Hematopoietic multipotent progenitor cell (in vitro differentiated cells): ENCODE measurements at places on chromosomes 7 and 10.

DNA sequence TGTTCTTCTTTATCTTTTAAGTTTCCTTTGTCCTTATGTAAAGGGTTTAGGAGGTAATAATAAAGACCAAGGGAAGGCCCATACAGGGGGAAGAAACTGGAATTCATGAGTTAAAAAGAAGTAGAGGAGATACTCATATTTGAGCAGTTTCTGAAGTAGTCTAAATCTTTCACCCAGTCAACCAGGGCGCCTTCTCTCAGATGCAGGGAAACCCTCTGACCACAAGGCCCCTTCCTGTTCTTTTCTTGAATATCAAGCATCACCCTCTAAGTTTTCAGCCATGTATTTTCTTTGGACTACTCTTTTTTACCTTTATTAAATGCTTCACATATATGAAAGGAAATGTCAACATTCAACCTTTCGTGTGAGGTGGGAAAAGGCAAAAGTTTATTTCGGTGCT lies 630.8 kb downstream of the SUGCT start:
- DNase-seq: peak; percentile 67

GRCh38 chr7:92834507-92835260 lies 1.7 kb downstream of the CDK6 start:
- DNase-seq: no peak

DNA sequence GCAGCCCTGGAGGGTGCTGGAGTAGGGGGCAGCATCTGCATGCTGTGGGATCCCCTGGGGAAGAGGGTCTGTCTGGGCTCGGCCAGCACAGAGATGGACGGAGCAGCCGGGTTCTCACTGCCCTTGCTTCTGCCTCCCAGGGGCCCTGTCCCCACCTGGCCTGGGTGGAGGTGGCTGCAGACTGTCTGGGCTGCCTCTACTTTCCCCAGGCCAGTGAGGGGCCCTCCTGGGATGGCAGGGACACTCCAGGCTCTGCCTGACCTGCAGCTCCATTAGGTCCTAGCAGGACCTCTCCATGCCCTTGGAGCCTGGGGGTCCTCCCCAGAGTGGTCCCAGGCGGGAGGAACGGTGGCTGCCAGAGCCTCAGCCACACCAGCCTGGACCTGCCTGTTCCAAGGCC lies 63.7 kb downstream of the PWWP2B start:
- no peak for DNase-seq

- no peak for DNase-seq
Measured at GRCh38 chr10:8052956-8053445, 1.5 kb upstream of the GATA3 start.

DNA sequence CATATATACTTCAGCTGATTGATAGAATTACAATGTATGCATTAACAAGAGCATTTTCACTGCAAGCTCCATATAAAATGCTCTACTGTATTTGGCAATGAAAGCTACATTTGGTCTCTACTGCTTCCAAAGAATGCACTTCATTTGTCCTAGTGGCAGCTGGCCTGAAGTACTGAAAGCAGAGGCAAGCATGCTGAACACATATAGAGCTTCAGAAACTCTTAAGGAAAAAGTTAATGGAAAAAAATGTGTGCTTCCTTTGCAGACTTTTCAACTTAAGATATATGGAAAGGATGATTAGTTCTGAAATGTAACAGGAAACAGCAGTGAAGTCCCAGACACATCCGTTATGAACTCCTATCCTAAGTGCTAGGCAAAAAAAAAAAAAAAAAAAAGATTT lies 537.1 kb upstream of the POM121L12 start:
- DNase-seq: peak; percentile 48

DNA sequence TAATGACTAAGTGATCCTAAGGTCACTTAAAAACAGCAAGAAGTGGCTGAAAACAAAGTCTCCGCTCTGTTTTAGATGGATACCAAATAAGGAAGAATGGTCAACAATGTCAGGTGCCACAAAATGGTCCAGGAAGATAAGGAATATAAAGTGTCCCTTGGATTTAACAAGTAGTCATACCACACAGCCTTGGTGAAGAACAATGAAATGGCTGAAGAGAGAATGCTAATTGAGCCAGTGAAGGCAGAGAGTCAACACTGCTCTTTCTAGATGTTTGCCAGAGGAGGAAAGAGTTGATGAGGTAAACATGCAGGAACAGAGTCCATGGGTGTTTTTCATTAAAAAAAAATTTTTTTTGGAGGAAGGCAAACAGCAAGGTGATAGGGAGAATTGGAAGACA lies 2.1 kb upstream of the CASD1 start:
- DNase-seq: no peak

DNA sequence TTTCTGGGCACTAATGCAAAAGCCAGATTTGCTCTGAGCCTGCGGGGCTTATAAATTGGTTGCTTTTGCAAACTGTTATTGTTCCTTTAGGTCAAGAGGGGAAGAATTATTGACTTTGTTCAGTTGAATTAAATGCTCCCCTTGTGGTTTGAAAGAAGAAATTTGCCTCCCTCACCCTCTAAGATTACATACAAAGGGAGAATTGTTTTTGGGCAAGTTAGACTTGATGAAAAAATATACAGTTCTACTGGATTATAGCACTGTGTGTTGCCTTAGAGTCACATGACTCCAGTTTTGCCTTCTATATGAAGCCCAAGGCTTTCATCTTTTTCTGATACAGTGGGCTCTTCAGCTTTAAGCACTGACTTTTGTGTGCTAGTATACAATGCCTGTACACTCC lies 1265.8 kb upstream of the LRRTM3 start:
- no peak for DNase-seq

- no peak for DNase-seq
Measured at GRCh38 chr10:114034923-114035645, 8.6 kb upstream of the ADRB1 start.

DNA sequence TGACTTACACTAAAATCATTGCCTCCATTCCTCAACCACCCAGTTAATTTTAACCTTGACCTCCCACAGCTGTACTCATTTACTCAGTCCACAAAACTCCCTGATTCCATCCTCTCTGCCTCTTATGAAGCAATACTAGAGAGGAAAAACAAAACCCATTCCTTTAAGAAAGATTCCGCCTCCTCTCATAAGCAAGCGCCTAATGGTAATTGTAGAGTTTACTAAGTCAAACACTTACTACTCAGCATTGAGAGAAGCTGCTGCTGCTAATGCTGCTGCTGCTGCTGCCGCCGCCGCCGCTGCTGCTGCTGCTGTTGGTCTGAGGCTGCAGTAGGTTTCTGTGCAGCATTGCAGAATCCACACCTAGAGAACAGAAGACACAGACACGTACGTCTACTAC lies 2.1 kb upstream of the ADD3 start:
- no peak for DNase-seq

DNA sequence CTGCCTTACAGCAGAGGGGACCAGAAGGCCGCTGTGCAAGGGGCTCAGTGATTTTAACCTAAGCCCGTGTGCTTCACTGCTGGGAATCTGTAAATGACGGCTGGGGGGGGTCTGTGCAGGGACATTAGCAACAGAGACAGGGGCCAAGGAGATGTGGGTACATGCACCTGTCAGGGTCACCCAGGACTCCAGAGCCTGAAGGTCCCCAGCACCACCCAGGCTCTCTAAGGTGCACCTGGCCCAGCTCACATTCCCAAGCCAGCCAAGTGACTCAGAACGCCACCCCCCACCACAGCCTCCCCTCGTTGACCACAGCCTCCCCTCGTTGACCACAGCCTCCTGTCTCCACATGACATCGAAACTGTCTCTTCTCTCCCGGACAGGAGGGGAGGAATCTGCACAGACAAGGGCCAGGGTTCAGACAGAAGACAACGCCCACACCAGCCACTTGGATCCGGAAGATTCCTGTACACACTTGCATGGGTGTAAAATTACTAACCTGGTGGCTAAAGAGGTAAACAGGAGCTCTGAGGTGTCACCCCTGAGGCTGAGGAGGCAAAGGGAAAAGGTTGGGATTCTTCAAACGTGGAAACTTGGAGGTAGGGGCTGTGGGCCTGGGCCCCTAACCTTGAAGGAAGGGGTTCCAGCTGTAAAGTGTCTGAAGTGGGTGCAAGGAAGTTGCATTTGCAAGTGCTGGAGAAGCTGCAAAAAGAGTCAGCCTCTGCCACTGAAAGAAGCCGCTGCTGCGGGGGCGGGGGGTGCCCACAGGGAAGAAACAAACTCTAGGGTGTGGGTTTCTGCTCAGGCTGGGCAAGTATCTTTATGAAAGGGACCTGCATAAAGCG lies 27.0 kb downstream of the CALML3 start:
- no peak for DNase-seq

DNA sequence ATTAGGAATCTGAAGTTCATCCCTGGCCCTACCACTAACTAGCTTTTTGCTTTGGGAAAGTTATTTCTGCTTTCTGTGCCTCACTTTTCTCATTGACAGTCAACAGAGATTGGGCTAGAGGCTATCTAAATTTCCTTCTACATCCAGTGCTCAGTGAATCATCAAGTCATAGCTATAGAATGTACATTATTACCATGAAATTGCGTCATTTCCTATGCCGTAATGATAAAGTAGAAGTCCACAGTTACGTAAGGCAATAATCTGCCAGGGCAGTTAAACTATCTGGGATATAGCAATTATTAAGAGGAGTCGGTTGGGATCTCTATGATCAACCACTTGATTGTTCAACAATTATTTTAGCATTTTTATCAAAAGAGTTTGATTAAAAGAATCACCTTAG lies 64.4 kb downstream of the ITGB8 start:
- no peak for DNase-seq

- no peak for DNase-seq
Measured at GRCh38 chr7:51031216-51031615, 248.5 kb upstream of the GRB10 start.

GRCh38 chr10:62186999-62187675 lies 81.5 kb downstream of the RTKN2 start:
- DNase-seq: no peak

GRCh38 chr10:35339942-35340341 lies 3.6 kb downstream of the CCNY start:
- DNase-seq: no peak

DNA sequence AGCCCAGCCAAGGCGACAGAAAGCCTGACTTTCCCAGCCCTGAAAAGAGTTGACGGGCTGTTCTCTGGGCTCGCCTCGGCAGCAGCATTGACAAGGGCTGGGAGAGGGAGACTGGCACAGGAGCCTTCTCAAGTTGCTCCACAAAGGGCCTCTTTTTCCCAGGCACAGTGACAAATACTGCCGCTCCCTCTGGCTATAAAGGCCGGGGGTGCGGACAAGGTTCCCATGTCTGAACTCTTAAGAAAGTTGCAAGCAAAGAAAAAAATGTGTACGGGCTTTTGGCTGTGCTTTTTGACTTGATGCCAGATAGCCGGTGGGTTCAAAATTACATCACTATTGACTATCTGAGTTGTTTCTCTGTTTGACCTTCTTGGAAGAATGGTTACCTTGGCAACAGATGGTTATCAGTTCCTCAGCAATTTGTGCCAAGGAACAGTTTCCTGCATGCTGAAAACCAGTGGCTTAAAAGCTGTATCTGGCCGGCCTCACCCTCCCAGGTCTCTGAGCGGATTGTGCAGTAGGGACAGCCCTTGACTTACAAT lies 115.9 kb upstream of the EEPD1 start:
- DNase-seq: no peak

DNA sequence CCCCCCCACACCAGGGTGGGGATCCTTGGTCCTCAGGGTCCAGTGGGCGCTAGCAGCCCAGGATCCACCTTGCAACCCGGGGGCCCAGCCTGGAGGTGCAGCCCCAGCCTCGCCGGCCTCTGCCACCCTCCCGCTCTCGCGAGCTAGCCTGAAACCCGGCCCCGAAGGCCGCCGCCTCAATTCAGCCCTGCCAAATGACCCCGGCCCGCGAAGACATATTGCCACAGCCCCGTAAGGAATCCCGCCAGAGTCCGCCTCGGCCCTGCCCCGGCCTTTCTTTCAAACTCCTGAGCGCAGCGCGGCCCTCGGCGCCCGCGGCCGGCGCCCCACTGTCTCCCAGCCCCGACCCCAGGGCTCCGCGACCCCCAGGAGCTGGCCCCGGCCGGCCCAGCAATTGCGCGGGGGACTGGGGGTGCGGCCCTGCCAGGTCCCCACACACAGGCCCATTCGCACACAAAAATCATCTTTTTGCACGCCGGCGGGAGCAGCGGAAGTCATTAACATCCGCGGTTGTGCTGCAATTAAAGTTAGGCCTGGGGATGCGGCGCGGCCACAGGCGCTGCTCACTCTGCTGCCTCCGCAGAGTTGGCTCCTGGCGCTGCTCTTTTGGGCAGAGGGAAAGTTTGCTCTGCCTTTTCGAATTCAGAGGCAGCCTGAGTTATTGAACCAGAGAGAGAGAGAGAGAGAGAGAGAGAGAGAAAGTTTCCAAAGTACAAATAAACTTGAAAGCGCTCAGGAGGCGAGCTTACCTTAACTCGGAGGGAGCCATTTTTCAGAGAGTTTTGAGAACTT lies 4.0 kb downstream of the HOXA5 start:
- DNase-seq: no peak

DNA sequence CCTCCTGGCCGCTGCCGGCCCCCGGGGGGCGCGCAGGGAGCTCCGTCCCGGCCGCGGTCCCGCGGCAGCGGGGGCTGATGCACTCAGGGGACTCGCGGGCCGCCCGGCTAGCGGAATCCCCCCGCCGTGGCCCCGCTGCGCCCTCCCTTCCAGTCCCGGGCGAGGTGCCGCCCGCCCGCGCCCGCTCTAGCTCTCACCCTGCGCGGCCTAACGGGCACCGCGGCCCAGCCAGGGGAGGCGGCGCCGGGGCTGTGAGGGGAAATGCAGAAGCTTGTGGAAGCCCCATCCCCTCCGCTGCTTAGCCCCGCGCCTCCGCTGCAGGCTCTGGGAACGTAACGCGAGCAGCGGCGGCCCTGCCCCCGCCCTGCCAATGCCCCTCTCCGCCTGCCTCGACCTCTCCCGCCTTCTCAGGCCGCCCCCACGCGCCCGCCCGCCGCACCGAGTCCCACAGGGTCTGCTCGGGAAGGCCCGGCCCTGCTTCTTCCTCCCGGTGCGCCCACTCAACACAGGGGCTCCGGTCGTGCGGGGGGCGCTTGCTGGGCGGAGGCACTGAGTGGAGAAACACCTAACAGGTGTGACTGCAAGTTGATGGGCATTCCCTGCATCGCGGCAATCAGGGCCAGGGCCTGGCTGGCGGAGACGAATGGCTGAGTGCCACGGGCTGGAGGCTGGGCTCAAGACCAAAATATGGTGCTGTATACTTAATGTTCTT lies 384 bp upstream of the TMEM229A start:
- DNase-seq: no peak

- no peak for DNase-seq
Measured at GRCh38 chr7:133199831-133200230, 53.0 kb upstream of the EXOC4 start.
